Lower lobe of right lung (tissue), 2 donors: ENCODE measurements at places on chromosomes 1 and 21. TPM values are rescaled to one million over a fixed set of nuclear protein-coding genes. Genes with fewer than 3 reads are reported as not detected.

GRCh38 chr1:27203946-27204345 lies 30.5 kb upstream of the WDTC1 start:
- DNase-seq, result no peak

IQGAP3 gene
- 1.7 TPM for total RNA-seq

GRCh38 chr1:234696148-234696576 lies 86.2 kb upstream of the IRF2BP2 start:
- DNase-seq, result no peak

GRCh38 chr1:62240651-62241370 lies 46.2 kb downstream of the L1TD1 start:
- DNase-seq, result no peak

DNA sequence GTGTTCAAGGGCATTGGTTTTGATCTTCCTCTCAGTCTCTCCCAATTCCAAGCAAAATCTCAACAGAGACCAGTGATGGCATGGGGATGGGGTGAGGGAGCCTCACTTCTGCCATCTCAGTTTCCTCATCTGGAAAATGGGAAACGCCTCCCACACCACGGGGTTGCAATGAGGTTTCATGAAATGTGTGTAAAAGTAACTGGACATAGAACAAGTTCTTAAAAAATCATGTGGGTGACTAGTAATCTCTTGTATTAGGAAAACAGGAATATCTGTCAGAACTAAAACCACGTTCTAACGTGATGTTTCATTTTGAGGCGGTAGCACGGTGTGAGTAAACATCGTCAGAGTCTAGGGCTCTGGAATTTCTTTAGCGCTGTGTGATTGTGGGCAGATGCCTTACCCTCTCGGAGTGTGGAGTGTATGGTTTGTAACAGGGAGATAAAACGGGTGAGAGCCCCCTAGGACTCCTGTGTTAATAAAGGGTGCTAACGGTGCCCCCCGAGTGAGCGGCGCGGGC lies 55.5 kb upstream of the DNAJC6 start:
- DNase-seq, result no peak

DNA sequence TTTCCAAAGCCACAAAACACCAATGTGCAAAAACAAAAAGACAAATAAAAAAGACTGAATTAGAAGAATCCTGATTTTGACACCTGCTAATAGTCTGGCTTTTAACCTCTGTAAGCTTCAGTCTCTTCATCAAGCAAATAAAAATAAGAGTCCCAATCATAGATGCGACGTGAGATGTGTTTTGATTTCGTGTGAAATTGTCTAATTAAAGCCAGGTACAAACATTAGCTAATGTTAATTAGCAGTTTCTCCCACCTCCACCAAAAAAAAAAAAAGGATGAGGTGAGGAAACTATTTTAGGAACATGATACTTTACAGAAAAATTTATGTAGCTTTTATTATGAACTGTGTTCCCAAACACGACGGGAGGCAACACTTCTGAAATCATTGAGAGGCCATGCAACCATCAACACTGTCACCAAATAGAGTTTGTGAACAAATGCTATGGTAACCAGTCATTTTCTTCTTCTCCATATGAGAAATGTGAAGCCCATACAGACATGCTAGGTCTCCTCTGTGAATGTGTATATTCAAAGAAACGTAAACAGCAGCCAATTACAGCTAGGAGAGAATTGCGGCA lies 6.7 kb upstream of the EVI5 start:
- no peak for DNase-seq

GRCh38 chr1:203128431-203128715 lies 847 bp downstream of the ADORA1 start:
- no peak for DNase-seq

GRCh38 chr21:37087188-37087587 lies 14.1 kb downstream of the TTC3 start:
- no peak for DNase-seq

DNA sequence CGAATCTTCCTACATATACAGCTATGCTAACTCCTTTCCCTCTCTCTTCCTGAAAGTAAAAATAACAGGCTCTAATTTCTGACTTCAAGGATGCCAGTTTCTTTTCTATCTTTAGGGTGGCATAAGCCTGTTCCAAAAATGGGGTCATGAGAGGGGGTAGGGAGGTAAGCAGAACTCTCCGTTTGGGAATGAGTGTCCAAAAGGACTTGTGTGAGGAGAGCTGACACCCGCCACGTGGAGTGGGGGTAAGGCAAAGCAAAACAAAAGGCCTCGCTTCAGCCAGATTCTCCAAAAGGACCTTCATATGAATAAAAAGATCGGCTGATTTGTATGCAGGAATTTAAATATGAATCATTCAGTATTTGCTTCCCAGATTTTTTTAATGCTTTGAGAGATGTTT lies 28.6 kb downstream of the PLPPR4 start:
- DNase-seq, result no peak

DNA sequence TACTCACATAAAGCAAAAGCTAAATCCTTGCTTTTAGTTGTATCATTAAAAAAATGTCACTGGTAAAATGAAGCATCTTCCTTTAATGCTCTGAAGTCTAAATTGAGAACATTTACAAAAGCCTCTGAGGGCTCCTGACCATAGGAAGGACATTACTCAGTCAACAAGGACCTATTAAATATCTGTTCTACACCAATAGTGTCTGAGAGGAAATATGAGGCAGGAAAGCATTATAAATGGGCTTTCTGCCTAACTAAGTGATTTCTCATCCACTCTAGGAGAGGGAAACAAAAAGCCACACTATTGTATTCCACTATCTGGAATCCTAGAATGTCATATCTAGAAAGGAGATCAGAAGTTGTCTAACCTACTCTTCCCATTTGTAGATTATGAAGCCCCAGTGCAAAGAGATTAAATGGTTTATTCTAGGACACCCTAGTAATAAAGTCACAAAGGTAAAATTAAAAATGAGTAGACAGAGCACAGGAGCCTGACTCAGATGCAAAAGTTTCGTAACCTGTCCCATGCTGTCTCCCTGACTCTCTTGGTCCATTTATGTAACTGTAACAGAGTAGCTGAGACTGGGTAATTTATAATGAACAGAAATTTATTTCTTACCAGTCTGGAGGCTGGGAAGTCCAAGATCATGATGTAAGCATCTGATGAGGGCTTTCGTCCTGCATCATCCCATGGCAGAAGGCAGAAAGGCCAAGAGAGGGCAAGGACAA lies 17.6 kb downstream of the RGS1 start:
- no peak for DNase-seq

DNA sequence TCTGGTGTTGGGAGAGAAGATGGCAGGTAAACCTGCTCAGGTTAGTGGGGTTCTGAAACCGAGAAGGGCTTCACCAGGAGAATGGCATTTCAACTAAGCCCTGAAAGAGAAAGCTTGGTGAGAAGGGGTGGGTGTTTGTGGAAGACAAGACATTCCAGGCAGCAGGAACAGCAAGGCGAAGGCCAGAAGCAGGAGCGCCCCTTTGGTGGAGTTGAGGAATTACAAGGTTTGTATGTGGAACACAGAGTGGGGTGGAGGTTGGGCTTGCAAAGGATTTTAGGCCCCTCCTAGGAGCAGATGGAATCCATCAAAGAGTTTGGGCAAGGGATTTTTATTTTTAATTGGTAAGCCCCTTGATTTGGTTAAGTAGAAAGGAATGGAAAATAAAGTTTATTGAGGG lies 24.8 kb upstream of the ELOA start:
- no peak for DNase-seq

DNA sequence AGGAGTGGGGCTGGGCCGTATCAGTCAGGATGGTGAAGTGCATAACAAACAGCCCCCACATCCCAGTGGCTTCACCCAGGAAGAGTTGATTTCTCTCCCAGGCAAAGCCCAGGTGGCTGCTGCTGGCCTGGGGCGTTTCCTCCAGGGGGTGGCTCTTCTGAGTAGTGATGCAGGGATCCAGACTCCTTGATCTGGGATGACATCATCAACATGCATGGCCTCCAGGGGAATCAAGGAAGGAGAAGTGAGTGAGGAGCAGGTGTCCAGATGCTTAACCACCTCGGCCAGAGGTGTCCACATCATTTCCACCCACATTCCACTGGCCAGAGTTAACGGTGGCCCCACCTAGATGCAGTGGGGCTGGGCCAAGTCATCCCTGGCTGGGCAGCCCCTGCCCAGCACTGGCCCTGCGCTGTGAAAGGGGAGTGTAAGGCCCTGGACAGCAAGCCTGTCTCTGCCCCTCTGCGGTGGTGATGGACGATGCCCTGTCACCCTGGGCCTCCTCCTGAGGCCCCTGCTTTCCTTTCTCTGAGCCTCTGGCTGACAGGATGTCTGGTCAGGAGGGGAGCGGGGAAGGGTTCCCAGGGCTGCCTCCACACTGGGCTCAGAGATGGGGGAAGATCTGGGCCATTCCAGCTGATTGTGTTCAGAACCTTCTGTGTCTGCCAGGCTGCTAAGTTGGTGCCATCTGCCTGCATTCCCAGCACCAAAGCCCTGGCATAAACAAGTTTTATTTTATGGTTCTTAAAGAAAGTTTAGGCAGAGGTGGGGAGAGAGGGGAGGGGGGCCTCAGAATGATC lies 598.2 kb downstream of the MATN1 start:
- DNase-seq, result no peak

SPRR2G gene
- total RNA-seq, result not detected

DNA sequence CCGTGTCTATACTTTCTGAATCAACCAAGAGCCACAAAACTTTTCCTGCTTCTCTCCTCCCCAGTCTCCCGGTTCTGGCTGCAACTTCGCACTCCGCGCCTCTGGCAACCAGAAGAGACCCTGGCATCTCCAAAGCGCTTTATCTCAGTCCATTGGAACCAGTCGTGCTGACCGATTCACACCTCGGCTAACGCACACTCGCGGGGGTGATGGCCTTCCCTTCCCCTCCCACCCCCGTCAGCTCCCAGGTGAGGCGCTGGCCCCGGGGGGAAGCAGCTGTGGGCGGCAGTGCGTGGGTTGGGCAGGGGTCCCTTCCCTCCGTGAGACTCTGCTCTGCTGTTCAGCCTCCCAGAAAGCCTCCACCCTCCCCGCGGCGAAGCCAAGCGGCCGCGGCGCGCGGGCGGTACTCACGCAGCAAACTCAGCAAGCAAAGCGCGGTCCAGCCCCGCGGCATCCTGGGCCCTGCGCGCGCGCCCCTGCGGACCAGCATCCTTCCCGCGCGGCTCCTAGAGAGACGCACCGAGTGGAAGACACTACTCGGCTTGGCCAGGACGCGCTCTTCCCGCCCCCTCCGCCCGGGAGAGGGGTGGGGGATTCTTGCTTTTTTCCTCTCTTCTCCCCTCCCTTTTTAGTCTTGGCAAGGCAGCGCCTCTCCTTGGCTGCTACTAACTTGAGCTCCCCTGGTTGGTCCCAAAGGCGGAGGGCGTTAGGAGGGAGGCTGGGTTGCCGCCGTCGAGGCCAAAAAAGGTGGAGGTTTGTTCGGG lies at the start of gene CD34:
CD34 (minus strand) TSS at position 535 of the 764 bp plus-strand sequence; CDS start at position 490, 45 bp downstream.
- DNase-seq, result no peak
